ENCODE measurements at places on chromosomes 3 and 15.

GRCh38 chr15:56411122-56411749 lies 46.0 kb downstream of the TEX9 start:
- DNase-seq: no peak

DNA sequence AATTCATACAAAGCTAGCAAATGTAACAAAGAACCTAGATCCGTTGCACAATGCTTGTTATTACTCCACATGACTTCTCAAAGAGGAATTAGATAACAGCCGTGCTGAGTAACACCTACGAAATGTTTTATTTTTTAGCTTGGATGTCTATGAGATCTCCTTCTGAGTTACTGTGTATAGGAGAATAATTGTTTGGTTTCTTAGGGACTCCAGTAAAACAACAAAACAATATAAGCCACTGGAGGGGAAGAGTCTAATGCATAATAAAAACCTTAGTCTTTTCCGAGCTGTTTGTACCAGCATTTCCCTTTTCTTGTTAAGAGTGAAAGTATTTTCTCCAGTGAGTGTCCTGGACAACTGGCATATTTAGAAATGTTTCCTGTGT lies 15.6 kb downstream of the SNAP23 start:
- no peak for DNase-seq

GRCh38 chr3:13544951-13545651 lies 3.8 kb upstream of the FBLN2 start:
- DNase-seq: no peak

GRCh38 chr15:41102854-41103253 lies 13.2 kb downstream of the INO80 start:
- DNase-seq: no peak

DNA sequence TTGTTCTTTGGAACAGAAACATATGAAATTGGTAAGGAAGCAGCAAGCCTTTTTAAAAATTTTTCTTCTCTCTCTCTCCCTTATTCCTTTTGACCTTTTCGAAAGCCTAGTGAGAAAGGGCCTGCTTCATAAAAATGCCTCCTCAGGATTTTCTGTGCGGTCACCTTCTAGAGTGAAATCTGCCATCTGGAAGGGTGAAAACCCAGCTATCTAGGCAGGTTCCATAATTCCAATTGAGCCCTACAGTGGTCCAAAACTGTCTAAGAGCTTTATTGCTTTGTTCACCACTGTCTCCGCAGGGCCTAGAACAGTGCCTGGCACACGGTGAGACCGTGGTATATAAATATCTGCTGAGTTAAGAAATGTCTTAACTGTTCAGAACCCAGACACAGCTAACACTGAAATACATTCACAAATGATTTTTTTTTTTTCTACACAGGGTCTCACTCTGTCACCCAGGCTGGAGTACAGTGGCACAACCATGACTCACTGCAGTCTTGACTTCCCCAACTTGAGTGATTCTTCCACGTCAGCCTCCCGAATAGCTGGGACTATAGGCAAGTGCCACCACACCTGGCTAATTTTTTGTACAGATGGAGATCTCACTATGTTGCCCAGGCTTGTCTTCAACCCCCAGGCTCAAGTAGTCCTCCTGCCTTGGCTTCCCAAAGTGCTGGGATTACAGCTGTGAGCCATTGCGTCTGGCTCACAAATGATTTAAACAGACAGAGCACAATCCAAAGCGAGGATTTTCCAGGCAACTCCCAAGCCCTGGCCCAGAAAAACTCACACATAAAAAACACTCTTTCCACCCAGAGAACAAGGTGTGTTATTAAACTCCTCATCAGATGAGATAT lies 64.4 kb downstream of the FRMD4B start:
- no peak for DNase-seq

- DNase-seq: no peak
Observed at GRCh38 chr15:25242957-25243799, 195.6 kb downstream of the UBE3A start.

DNA sequence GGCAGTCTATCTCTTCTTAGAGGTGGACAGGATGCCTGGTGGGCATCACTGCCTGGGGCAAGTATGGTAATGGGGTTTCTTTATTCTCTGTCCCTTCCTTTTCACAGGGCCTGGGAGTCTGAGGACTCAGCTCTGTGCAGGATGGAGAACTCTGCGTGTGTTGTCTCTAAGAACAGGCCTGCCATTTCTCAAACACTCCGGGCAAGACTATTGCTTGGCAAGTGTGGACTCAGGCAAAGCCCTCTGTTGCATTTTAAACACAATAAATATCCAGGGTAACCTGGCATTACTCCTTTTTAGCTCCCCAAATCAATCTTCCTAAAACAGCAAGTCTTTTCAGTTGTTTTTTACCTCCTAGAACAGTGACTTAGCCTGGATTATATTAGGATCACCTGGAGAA lies 185.1 kb upstream of the ROPN1 start:
- no peak for DNase-seq

DNA sequence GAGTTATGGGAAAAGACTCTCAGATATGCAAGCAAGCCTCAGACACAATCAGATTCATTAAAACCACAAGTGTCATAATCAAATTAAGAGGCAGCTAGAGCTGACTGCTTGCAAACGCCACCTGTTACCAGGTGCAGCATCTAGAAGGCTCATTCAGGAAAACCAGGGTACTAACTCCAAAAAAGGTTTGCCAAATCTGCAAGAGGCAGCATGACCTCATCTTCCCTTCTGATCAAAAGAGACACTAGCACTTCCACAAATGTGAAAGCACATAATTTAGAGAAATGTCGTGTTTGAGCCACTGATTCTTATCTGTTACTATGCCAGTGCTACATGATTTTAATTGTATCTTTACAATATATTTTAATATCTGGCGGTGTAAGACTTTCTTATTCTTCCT lies 123.3 kb upstream of the NANOGP8 start:
- DNase-seq: no peak

- DNase-seq: no peak
Observed at GRCh38 chr15:65912235-65912634, 42.9 kb downstream of the RAB11A start.

DNA sequence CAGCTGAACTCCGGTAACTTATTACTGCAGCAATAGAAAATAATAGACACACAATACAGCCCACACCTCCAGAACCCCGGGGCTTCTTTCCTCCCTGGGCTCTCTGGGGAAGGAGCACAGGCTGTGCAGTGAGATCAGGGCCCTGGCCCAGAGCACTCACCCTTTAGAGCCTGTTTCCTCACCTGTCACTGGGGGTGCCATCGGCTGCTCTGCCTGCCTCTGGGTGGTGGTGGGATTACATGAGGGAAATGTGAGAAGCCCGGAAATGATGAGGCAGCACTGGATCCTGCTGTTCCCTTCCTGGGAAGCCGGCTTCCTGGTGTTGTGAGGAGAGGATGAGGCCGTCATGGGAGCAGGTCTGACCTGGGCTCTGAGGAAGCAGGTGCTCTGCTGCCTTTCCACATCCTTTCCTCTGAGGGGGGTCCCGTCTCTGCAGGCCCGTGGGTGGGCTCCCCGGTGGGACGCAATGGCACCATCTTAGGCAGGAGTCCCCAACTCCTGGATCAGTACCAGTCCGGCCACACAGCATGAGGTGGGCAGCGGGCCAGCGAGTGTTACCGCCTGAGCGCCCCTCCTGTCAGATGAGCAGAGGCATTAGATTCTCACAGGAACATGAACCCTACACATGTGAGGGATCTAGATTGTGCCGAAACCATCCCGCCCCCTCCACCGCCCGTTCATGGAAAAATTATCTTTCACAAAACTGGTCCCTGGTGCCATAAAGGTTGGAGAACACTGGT lies 220.9 kb upstream of the CTDSPL start:
- DNase-seq: no peak

GRCh38 chr3:140423146-140423545 lies 254.7 kb upstream of the TRIM42 start:
- no peak for DNase-seq

DNA sequence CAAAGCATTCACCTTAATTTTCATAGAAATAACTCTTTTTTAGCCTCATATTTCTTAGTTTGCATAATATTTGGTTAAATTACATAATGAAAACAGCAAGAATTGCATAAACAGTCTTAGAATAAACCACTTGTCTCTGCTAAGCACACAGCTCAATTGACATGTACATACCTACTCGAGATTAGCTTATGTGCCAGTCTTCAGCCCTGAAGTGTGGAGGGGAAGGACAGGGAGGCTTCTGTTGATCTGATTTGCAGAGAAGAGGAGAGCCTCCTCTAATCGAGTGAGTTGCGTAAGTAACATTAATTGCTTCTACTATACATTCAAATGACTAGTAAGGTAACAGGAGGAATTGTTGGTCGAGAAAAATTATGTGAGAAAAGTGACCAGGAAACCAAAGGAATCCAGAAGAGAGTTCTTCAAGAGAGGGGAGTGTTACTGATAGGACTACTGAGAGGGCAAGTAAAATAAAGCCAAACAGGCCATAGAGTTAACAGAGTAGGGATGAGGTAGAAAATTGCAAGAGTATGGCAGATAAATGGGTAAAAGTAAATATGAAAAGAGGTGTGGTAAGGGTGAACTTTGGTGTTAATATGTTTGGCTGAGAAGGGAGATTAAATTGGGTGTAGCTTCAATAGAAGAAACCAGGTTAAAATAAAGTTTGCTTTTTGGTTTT lies 7.1 kb upstream of the GOLIM4 start:
- no peak for DNase-seq

GRCh38 chr3:12195231-12195630 lies 36.5 kb upstream of the TIMP4 start:
- no peak for DNase-seq
